Amniotic epithelial cell (primary cell): ENCODE measurements at places on chromosomes 1 and 21.
A peak's percentile ranks its signal among the peaks of the same experiment; 100 is the strongest.

DNA sequence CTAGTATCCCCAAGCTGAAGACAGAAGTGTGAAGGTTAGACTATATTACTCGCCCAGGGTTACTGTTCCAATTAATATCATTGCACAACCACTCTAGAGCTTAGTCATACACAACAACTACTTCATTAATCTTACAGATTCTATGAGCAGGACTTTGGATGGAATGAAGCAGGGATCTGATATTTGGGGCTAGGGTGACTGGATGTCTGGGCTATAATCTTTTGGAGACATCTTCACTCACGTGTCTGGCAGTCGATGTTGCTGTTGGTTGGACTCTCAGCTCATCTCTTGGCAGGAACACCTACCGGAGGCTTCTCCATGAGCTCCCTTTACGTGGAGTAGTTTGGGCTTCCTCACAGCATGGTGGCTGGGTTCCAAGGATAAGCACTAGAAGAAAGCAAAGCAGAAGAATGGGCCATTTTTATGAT, 519.2 kb upstream of the B3GALT2 start:
- peak; percentile 70 for DNase-seq

DNA sequence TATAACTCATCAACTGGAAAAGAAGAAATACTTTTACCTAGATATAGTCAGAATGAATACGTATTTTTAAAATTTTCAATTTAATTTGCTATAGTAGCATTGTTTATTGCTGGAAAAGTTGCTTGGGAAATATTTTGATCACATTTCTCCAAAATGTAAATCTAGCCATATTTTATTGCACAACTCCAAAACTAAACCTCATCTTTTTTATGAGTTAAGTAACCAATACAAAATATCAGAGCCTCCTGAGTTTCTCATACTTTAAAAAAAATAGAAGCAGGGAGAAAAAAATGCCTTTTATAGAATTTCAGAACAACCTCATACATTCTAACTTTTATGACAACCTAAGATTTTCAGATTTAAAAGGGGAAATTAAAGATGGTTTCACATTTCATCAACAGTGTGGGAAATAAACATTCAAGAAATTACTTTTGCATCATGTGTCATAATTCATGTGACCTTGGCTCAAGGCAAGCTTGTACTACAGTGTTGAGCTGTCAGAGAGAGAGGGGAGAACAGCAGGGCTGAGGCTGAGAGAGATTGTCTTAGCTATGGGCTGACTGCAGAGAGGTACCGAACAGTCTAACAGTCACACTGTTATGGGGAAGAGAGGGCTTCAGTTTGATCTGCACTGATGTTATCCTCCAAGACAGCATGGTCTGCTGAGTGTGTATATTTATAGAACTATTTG, 519.0 kb downstream of the LTN1 start:
- peak; percentile 80 for DNase-seq

GRCh38 chr1:9444532-9444931, 94.7 kb upstream of the SLC25A33 start:
- peak; percentile 53 for DNase-seq

- DNase-seq, result no peak
Measured at GRCh38 chr1:209395169-209395568, 188.3 kb upstream of the CAMK1G start.

DNA sequence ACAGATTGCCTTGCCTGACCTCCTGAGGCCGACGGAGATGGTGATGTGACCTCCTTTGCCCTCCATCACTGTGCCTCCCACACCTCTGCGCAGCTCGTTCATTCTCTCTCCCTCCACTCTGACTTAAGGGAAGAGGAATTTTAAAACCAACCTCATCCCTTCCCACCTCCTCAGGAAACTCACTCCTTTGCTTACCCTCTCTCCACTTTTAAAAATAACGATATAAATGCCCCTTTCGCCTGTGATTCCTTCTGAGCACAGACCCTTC, 21.2 kb downstream of the LRRN2 start:
- no peak for DNase-seq
